ENCODE measurements at places on chromosomes 6 and 20.
A peak's percentile ranks its signal among the peaks of the same experiment; 100 is the strongest.

DNA sequence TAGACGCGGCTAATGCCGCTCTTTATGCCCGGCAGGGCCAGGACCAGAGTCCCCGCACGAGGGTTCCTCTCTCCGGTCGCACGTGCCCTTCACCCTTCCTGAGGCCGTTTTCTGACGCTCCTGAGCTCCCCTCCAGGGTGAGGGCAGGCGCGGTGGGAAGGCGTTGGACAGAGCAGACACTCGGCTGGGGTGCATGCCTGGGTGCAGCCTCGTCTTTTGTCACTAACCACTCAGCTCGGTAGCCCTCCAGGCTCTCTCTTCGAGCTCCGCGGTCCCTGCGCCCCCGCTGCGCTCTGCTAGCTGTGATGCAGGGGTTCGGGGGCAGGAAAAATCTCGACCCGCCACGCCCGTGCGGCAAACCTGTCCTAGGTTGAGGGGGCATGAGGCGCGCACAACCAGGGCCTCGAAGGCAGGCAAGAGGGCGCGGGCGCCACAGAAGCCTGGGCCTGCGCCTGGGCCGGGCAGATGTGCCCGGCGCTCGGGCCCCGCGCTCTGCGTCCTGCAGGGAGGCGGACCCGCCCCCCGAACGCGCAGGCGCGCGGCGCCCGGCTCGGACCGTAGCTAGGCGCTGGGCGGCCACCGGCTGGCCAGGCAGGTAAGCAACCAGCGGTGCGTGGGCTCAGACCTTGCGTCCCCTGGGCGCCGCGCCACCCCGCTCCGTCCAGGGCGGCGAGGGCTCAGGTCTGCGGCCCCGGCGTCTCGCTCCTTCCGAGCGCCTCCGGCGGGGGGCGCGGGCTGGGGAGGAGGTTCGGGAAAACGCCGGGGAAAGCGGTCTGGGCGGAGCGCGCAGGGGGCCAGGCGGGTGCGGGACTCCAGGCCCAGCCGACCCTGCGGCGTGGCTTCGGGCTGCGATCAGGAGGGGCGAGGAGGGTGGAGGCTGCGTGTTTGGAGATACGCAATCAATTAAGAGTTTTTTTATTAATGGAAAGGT is at the start of gene L3MBTL1:
Gene L3MBTL1, plus strand, starts transcription at position 548 of the 931 bp plus-strand sequence. CDS start 5,807 bp downstream, outside the sequence.
- no peak for DNase-seq

DNA sequence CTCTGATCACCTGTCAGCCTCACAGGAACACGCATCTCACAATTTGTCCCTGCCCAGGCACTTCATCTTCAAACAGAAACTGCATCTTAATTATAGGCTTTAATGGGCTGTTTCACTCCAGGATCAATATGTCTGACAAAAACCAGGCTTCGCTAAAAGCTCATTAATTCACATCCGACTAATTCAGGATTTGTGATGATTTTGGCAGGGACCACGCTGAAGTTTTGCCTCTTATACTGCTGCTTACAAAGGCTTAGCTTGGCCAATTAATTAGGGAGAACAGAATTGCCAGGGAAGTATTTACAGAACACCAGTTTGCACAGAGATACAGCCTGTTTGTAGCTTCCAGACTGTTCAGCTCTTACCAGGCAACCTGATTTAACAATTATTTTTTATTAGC is 541.0 kb upstream of the SPTLC3 start:
- no peak for DNase-seq

- DNase-seq, result no peak
These were observed 79.6 kb upstream of the MAP3K4 start for GRCh38 chr6:160911949-160912348.

- DNase-seq, result no peak
These were observed 9.6 kb downstream of the BTNL2 start for GRCh38 chr6:32397252-32397920.

DNA sequence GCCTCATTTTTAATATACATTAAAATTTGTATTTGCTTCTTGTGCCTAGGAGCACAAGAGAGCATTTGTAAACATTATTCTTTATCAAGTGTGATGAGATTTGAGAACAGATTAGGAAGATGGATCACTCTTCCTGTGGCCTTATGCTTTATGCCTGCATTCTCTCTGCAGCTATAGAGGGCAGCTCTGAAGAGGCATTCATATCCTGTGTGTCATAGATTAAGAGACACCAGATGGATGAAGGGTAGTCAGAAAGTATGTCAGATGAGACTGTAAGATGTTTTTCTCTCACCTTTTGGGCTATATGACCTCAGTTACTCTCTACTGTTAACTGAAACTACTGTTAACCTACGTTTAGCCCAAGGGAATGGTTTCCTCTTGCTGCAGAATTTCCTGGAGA is 61.4 kb downstream of the DNAH8 start:
- DNase-seq, result no peak

- DNase-seq, result no peak
These were observed 16.5 kb downstream of the GFRA4 start for GRCh38 chr20:3646651-3647050.

- no peak for DNase-seq
These were observed 135.4 kb downstream of the CDC5L start for GRCh38 chr6:44522871-44523270.

- no peak for DNase-seq
These were observed 152.6 kb downstream of the TSHZ2 start for GRCh38 chr20:53124803-53125202.

- DNase-seq, result no peak
These were observed 18.4 kb upstream of the AKAP7 start for GRCh38 chr6:131116755-131117360.

DNA sequence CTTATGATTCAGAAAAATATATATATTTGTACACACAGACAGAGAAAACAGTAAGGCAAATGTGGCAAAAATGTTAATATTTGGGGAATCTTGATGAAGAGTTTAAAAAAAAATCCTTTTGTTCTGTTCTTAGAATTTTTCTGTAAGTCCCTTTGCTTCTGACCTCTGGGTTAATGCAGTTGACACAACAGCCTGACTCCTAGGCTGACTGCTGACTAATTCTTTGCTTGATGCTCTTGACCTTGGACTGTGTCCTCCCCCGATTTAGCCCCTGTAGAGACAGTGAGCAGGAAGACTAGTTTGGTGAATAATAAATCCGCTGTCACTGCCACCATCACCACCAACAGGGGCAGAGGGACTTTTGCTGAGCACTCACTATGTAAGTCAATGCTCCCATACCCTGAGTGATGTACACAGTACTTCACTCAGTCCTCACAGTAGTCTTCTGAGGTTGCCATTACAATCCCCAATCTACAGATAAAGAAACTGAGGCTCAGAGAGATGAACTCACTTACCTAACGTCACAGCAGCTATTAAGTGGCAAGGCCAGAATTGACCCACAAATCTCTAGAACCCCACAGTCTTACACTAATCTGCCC is 71.7 kb downstream of the SNX5 start:
- DNase-seq, result peak; percentile 41

DNA sequence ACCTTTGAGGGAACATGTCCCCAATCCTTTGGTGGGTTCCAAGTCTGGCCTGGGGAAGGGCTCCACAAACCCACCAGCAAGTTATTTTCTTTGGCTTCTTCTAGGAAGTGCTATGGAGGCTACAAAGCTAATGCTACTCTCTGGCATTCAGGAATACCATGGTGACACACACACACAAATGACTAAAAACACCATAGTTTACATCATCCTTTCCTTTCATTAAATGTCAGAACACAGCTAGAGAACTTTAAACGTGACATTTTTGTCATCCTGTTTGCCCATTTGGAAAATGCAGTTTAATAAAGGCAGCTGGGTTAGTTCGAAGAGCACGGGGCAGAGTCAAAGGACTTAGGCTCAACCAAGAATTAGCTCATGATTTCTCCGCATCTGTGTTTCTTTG is 40.2 kb upstream of the PROKR2 start:
- DNase-seq, result no peak

GRCh38 chr6:137303441-137303840 is 84.3 kb upstream of the IFNGR1 start:
- DNase-seq, result no peak

DNA sequence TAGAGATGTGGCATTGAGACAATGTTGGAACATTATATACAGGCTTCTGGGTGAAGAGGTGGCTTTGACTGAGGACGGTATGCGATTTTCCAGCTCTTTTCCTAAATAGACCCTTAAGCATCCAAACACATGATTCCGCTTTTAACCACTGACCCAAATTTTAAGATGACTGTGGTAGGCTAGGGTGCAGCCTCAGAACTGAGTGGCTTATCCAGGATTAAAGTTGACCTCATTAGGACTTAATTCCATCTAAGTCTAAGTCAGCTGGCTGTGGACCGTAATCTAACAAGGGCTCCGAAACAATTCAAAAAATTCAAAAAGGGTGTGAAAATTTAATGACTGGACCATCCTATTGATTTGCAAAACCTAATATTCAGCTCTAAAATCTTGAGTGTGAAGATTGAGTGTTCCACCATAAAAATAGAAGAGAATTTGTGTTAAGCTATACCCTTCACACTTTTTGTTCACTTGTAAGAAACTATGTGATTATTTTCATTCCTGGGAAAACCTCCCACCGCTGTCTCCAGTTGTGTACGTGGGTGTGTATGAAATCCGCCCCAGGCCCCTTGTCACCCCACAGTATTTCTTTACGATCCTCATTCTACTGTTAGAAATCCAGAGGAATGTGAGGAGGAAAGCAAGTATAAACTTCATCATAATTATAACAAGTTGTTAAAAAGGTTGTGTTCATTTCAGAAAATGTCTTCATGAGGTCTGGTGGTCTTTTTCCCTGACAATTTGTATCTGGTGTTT is 2.7 kb downstream of the PCMTD2 start:
- DNase-seq, result no peak

DNA sequence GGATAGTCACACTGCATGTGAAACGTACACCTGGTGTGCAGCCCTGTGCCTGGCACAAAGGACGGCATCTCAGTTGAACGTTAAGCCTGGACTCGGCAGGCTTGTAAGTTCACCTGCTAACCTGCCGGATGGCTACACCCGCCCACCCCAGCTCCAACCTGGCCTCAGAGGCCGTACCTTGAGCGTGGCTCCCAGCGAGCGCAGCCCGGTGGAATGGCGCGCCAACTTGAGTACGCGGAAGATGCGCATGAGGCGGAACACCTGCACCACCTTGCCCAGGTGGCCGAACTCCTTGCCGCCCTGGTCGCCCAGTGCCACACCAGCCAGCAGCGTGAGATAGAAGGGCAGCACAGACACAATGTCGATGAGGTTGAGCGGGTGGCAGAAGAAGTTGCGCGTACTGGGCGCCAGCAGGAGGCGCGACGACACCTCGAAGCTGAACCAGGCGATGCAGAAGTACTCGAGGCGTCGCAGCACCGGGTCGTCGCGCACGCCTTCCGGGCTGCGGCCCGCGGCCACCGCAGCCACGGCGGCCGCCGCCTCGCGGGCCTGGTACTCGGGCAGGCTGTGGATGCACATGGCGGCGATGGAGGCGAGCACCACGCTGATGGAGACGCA is 3.3 kb downstream of the KCNS1 start:
- peak; percentile 74 for DNase-seq

DNA sequence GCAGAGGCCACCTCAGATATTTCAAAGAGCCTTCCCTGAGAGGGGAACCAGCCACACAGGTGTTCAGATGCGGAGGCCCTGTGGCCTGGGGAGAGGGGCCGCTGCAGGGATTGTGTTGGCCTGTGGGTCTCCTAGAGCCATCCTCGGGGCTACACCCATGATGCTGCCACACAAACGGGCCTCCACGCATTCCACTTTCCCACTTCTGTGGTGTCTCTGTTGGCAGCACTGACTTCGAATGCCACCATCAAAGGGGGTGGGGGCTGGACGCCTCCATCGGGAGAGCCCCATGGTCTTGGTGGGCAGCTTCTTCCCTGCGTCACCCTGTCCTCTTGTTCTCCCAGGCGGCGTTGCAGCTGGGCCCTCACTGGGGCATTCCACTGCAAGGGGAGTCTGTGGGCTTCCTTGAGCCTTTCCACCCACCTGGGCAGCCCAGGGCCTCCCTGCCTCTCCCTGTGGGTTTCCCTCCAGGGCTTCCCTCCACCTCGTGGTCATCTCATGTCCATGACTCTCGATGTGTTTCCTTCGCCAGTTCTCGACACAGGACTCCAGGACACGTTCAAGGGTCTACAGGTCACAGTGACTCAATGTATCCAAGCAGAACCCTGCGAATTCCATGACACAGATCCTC is 145.5 kb downstream of the ERMARD start:
- no peak for DNase-seq

DNA sequence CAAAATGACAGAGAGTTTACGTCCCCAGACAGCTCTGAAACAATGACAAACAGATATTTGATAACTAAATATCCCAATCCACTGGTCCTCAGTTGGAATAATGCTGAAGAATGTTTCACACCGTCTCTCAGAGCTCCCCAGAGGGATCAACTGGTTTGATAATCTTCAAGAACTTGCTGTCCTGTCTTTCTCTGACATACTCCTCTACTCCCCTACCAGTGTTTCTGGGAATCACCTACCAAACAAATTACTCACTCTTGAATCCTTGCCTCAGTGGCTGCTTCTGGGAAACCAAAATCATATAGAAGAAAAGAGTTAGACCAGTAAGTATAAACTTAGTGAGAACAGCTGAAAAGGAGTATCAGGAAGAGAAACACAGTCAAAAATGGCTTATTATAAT is 469.7 kb upstream of the JAG1 start:
- no peak for DNase-seq

GRCh38 chr6:117677553-117678141 is 2.4 kb downstream of the NUS1 start:
- peak; percentile 49 for DNase-seq

GRCh38 chr6:25034431-25034921 is 98.7 kb upstream of the RIPOR2 start:
- DNase-seq, result no peak

GRCh38 chr20:51570739-51571459 is 28.4 kb upstream of the NFATC2 start:
- no peak for DNase-seq

- DNase-seq, result no peak
These were observed 121.2 kb upstream of the BTN3A2 start for GRCh38 chr6:26243752-26244151.

DNA sequence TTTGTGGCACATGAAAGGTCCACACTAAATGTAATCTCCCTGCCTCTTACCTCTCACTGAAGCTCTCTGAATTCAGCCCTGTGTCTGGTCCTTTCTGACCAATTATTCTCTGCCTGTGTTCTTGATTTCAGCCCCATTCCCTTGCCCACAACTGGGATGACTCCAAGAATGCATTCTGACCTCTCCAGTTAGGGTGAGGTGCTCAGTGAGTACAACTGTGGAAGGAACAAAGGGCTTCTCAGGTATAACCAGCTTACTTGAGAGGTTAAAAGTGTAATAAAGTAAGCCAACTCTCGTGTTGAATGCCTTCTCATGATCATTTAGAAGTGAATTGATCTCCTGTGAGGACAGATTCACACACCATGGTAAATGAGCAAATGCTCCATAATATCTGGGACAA is 88.1 kb downstream of the GCLC start:
- no peak for DNase-seq

- no peak for DNase-seq
These were observed 165.6 kb upstream of the SULF2 start for GRCh38 chr20:47950913-47951283.

- peak; percentile 47 for DNase-seq
These were observed 156.6 kb downstream of the NFATC2 start for GRCh38 chr20:51385646-51386530.

DNA sequence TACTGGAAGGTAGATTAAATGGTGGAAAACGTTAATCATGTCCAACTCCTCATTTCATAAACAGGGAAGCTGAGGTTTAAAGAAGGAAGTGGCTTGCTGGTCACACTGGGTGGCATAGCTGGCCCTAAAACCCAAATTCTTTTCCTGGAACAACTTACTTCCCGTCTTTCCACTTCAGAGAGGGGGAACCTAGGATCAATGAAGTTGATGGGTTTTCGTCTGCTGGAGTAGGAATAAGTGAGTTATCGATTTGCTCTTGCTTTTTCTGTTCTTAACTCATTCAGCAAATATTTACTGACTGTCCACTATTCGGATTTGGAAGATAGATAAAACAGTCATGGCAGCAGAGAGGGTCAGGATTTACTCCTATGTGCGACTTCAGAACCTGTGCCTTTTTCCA is 1.2 kb upstream of the SYS1 start:
- DNase-seq, result no peak

Measured in activated CD8-positive, alpha-beta T cell treated with anti-CD3 and anti-CD28 coated beads for 36 hours (primary cell).